ENCODE measurements at places on chromosomes 11 and 22.
A peak's percentile ranks its signal among the peaks of the same experiment; 100 is the strongest.

DNA sequence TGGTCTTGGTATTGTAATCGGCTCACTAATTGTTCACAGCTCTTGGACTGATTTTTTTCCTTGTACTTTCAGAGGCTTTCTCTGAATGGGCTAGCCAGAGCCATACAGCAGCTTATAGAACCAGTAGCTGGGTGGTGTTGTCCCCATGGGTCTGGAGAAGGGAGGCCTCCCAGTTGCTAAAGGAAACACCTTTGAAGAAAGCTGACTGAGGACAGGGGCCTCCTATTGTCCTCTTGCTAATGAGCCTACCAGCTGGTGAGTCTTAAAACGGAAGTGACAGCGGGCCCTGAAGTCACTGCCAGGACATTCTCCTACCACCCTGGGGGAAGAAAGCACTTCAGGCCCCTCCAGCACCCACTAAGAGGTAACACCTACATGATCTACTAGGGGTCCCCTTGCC is 9.9 kb downstream of the FADS3 start:
- DNase-seq, result no peak

DNA sequence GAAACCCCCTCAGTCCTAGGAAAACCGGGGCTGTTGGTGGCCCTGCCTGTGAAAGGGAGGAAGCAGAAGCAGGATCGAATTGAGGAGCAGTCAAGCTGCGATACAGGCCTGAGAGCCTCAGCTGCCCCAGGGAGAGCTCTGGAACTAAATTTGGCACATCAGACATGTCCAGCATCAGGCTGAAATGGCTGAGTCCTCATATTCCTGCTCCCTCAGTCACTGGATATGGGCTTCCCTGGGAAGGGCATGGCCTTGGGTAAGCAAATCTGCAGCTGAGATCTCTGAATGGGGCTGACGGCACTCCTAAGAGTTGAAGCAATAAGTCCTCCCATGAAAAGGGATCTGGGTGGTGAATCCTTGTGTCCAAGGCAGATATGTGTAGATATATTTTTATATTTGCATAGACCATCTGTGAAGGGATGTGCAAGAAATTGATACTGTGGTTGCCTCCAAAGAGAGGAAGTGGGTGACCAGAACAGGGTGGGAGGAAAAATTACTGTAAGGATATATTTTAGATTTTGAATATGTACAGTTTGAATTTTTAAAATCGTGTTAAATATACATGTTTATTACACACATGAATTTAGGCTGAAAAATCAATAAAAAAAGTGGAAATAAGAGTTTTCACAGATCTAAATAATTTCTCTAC is 45.5 kb downstream of the APIP start:
- no peak for DNase-seq

DNA sequence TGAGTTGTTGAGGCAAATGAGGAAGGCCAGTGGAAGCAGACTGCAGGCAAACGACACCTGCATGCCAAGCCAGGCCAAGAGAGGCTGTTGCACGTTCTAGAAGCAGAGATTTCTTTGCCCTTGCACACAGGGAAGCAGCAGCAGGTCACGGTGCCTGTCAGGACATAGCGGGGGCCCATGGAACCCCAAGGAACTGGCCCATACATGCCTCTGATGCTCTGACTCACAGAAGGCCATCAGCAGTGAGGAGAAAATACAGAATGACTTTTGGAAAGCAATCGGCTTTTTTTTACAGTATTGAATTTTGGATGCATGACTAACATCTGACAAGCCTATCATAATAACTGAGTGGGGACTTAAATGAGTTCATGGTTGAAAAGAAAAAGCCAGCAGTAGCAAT is 123.9 kb downstream of the MPPED1 start:
- DNase-seq, result no peak

GRCh38 chr11:29562183-29562582 is 454.6 kb downstream of the KCNA4 start:
- no peak for DNase-seq

GRCh38 chr11:74268456-74268855 is 43.0 kb downstream of the P4HA3 start:
- DNase-seq, result no peak

DNA sequence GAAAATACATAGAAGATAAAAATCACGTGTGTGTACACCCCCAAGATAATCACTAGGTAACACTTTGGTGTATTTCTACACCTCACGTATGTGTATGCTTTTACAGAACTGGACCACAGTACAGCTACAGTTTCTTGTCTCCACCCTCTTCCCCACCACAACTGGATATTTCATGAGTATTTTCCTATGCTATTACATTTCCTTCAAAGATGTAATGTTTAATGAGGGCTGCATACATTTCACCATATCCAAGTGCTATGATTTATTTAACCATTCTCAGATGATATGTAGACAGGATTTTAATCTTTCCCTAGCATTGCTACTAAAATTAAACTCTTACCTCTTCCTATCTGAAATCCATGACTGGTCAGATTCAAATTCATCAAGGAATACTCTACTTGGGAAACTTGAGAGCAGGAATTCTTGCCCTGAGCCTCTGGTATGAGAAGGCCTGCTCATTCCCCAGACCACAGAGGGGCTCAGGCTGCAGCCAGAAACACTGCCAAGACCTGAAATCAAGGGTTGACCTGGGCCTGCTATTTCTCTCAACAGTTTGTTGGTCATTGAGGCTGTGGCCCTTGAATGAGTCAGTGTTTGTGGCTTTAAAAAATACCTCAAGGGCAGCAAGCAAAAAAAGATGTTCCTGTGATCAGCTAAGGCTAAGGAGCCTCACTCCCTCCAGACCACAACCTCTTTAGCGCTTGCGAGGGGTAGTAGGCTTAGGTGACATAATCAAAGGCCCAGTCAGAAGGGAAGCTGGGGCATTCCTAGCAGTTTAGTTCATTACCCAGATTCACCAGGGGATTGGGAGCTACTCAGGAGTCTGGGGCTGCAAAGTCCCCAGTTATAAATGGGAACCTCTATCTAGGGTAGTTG is 55.5 kb downstream of the ABTB2 start:
- no peak for DNase-seq

- no peak for DNase-seq
Observed at GRCh38 chr11:37597776-37598175, 999.7 kb upstream of the RAG2 start.

DNA sequence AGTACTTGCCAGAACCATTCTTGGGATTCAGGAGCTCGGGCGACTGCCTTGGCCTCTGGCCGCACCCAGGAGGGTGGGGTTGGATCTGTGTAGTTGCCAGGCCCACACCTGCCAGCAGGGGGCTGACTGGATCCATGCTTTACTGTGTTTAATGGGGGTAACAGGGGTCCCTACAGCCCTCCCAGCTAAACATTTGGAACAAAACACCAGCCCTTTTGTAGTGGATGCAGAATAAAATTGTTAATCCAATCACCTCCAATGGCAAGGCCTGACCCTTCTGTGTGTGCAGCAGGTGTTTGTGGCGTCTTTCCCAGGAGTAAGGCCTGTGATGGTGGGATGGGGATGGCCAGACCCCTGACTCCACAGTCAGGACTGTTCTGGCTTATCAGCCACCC is 22.5 kb downstream of the SUN2 start:
- peak; percentile 56 for DNase-seq

- no peak for DNase-seq
Observed at GRCh38 chr11:125934473-125934872, 11.4 kb upstream of the VSIG10L2 start.

- no peak for DNase-seq
Observed at GRCh38 chr11:128463371-128463829, 124.0 kb downstream of the ETS1 start.

- DNase-seq, result no peak
Observed at GRCh38 chr11:73623686-73624085, 22.7 kb upstream of the PLEKHB1 start.

GRCh38 chr22:33524511-33525260 is 395.6 kb downstream of the LARGE1 start:
- no peak for DNase-seq

GRCh38 chr22:28072066-28072465 is 153.0 kb upstream of the PITPNB start:
- DNase-seq, result no peak

- no peak for DNase-seq
Observed at GRCh38 chr11:26700574-26701235, 21.2 kb downstream of the SLC5A12 start.

DNA sequence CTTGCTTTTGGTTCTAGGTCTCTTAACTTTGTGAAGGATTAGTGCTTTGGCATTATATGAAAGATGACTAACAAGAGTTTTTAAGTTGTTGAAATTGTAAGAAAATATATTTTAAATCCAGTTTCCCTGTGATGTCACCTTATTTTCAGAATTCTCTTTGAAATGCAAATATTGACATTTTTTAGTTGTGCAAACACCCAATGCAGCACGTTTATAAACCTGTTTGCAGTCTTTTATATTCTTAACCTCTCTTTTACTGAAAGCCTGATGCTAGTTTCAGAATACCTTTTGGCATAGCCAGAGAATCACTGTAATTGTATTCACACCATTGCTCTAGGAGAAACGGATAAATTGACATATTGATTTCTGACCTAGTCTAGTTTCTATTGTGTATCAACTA is 42.8 kb upstream of the SLC37A2 start:
- DNase-seq, result no peak

DNA sequence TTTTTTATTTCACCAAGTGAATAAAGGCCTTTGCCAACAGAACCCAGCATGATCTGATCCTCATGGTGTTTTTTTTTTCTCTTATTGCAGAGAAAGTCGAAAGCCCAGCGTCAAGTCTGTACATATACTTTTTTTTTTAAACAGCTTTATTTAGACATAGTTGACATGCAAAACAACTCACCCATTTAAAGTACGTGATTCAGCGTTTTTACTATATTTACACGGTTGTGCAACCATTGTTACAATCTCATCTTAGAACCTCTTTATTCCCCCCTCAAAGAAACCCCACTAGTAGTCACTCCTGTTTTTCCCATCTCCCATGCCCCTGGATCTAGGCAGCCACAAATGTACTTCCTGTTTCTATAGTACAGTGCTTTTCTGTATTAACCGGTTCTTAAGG is 20.6 kb upstream of the AP1B1 start:
- DNase-seq, result no peak

- no peak for DNase-seq
Observed at GRCh38 chr11:120168108-120168959, 30.4 kb upstream of the TRIM29 start.

- DNase-seq, result no peak
Observed at GRCh38 chr11:43585877-43586608, 94.5 kb upstream of the HSD17B12 start.

DNA sequence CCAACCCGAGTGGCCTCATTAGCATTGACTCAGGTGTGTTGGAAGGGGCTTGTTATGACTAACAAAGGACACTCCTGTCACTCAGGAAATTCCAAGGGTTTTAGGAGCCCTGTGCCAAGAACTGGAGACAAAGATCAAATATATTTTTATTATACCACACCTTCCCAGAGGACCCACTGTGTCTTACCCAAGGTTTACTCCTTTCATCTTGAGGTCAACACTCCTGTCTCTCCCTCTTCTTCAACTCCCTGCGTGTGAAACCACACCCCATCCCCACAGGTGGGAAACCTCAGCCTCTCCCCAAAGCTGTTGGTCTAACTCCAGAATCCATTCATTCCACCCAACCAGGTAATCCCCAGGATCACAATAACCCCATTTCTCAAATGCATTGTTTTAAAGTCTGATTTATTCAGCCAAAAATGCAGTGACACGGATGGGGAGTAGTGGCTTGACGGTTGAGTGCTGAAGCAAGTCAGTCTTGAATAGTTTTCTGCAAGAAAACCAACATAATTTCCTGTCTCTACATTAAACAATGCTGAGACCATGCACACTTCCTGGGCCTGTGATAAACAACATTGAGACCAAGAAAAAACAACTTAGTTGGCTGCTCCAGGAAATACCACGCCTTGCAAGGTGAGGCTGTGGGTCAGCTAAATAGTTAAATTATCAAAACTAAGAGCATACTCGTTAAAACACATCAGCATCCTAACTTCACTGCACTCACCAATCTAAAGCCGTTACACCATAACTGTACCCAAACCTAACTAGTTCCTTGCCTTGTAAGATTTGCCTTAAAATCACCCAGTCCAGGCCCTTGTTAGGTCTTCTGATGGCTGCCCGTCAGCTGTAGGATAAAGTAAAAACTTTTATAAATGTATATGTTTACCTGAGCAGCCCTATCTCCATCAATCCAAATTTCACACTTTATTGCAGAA is 38.5 kb upstream of the SPON1 start:
- no peak for DNase-seq

DNA sequence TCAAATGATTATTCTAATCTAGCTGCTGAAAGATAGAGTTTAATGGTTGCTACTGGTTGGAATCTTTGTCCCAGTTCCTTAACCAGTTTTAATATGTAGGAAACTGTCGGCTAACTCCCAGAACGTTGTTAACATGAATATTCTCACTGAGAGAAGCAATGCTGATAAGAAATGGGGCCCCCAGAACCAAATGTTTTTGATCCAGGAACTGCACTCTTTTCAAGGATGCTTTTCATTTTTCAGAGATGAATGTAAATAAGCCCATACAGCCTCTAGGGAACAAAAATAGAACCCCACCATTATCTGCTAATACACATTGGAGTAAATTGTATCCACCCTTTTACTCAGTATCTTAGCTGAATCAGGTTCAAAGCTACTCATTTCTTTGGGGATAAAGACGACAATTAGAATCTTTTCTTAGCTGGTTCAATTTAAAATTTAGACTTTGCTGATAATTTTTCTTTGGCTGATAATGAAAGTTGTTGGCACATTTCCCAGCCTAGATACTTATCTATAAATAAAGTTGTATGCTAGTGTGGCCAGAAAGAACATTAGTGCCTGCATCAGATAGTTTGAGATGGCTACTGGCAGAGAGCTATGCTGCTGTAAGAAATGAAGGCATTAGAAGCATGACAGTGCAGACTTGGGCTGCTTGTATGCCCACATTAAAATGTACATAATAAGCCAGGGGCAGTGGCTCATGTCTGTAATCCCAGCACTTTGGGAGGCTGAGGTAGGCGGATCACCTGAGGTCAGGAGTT is 323.3 kb upstream of the PDGFD start:
- no peak for DNase-seq

GRCh38 chr22:23922921-23923320 is 28.7 kb downstream of the MIF start:
- DNase-seq, result no peak

GRCh38 chr11:67031791-67032561 is 9.0 kb downstream of the SYT12 start:
- no peak for DNase-seq

GRCh38 chr11:129861702-129862522 is 33.5 kb downstream of the NFRKB start:
- DNase-seq, result no peak

DNA sequence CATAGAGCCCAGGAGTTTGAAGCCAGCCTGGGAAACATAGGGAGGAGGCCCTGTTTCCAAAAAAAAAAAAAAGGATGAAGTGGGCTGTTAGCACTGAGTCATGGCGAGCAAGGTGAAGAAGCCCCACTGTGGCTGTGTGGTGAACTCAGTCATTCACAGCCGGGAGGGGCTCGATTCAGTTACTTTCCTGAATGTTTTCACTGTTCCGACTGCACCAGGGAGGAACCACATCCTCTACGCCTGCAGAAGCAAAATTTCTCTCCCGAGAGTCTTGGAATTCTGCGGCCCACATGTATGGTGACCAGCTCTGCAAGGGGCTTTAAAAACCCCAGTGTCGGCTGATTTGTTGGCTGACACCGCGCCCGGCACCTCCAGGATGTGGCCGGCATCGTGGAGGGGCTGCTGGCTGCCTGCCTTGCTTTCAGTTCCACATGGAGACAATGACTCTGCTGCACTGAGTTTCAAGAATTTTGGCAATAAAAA is 27.8 kb upstream of the GRAMD4 start:
- DNase-seq, result peak; percentile 31

GRCh38 chr11:72736452-72737069 is 15.6 kb downstream of the ARAP1 start:
- DNase-seq, result peak; percentile 52

All from activated CD4-positive, alpha-beta T cell treated with anti-CD3 and anti-CD28 coated beads, Interleukin-2, amount 50 U/mL, for 1 hour (primary cell).